NCI-H2107 (cell line): ENCODE measurements at places on chromosomes 16 and 17.
A peak's percentile ranks its signal among the peaks of the same experiment; 100 is the strongest.

DNA sequence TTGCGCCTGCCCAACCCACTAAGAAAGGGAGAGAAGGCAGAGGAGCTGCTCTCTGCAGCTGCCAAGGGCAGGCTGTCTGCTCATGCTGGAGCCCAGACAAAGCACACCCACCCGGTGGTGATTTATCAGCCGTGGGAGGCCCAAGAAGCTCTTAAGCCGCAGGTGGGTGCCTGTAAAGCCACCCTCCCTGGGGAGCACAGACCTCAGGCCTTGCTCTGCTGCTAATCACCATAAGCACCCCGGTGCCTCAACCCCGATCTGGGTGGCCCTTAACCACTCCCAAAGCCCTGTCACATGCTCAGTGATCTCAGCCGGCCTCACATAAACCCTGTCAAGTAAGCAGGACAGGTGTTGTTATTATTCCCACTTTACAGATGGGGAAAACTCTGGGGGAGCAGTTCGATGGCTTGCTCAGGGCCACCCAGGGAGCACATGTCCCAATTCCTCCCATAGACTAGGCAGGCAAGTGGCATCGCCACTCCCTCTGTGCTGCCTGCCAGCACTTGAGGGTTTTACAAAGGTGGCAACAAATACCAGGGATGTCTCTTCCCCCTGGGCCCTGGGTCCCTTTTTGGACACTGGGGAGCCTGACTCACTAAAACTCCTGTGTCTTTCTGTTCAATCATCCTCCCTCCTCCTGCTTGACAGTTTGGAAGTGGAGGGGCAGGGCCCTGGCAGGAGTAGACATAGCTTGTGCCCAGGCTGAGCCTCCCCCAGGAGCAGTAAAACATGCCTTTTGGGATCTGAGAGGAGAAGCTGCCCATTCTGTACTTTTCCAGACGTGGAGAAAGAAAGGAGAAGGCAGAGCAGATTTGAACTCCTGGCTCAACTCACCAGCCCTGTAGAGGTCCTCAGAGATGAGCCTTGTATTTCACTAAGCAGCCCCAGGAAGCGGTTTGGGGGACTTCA is 299.3 kb downstream of the SOX9 start:
- DNase-seq = peak; percentile 80

GRCh38 chr17:35244341-35245195 is 1.7 kb downstream of the SLFN5 start:
- no peak for DNase-seq

DNA sequence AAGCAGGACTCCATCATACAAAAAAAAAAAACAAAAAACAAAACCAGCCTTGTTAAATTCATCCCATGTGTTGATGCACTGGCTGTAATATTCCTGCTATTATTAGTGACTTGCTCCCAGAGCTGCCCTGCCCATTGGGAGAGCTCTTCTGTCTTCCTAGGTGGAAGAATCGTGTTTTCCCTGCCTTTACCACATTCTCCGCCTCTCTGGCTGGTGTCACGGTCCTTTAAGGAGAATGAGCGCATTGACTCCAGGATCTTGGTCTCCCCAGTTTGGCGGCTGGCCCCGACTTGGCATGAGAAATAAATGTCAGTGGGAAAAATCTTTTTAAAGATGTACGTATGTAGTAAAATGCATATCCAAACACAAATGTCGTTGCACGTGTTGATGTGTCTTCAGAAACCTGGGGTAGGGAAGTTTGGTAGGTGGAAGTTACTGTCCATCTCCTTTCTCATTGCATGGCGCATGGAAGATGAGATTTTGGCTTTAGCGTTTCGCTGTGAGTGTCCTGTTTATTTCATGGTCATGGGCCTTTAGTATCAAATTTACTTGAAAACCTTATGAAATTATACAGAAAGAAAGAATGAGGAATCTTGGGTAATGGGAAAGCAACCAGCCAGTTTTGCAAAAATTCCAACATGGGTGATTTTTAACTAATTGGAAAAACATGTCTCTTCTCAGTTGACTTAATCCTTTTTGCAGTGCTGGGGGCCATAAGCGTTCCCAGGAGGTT is 15.5 kb downstream of the RMI2 start:
- no peak for DNase-seq

GRCh38 chr17:77109764-77110359 is 30.9 kb upstream of the SEC14L1 start:
- DNase-seq = no peak

- DNase-seq = no peak
Observed at GRCh38 chr16:51148678-51149228, 2.3 kb downstream of the SALL1 start.

GRCh38 chr17:43356999-43357398 is 41.8 kb upstream of the ARL4D start:
- no peak for DNase-seq

DNA sequence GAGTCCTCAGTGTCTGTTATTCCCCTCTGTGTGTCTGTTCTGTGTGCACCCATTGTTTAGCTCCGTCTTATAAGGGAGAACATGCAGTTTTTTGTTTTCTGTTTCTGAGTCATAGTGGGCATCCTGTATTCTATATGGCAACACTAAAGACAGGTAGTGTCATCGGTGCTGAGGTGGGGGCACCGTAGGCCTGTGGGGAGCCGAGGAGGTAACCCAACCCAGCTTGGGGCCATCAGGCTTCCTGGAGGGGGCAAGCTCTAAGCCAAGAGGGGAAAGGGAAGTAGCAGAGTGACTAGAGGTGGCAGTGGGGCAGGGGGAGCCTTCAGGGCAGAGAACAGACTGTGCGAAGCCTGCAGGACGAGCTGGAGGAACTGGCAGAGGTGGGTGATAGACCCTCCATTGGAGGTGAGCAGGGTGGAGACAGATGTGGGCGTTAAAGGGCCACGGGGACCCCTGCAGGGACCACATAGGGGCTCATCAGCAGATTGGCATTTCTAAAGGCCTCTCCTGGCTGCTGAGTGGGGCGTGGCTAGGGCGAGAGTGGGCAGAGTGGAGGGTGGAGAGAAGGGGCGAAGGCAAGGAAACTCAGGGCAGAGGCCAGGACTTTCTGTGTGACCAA is 36.5 kb downstream of the CPNE2 start:
- no peak for DNase-seq

GRCh38 chr17:52105591-52105990 is 52.9 kb downstream of the CA10 start:
- DNase-seq = no peak

- DNase-seq = no peak
Observed at GRCh38 chr16:9138021-9138680, 46.7 kb downstream of the HAPSTR1 start.

- no peak for DNase-seq
Observed at GRCh38 chr17:73343739-73344454, 32.1 kb upstream of the CDC42EP4 start.

DNA sequence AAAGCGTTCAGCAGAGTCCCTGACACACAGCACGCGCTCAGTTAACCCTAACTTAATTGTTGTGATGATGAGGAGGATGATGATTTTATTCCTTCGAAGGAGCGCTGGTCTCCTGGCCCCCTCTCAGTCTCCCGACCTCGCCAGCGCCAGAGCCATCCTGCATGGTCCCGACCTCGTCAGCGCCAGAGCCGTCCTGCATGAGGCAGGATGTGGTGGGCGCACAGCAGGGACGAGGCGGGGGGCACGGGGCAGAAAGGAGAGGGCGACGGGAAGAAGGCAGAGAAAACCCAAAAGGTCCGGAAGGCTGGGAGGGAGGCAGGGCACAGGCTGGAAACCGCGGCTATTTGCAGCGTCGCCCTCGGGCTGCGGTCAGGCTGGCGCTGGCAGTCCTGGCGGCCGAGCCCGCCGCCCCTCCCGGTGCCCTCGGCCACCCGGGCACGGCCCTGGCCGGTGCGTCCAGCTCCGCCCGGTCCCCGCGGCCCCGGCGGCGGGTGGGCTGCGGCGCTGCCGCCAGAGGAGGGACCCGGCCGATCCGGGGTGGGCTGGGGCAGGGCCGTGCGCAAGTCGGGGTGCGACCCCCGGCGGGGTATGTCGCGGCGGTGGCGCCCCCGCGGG is 3.0 kb upstream of the TAC4 start:
- no peak for DNase-seq

DNA sequence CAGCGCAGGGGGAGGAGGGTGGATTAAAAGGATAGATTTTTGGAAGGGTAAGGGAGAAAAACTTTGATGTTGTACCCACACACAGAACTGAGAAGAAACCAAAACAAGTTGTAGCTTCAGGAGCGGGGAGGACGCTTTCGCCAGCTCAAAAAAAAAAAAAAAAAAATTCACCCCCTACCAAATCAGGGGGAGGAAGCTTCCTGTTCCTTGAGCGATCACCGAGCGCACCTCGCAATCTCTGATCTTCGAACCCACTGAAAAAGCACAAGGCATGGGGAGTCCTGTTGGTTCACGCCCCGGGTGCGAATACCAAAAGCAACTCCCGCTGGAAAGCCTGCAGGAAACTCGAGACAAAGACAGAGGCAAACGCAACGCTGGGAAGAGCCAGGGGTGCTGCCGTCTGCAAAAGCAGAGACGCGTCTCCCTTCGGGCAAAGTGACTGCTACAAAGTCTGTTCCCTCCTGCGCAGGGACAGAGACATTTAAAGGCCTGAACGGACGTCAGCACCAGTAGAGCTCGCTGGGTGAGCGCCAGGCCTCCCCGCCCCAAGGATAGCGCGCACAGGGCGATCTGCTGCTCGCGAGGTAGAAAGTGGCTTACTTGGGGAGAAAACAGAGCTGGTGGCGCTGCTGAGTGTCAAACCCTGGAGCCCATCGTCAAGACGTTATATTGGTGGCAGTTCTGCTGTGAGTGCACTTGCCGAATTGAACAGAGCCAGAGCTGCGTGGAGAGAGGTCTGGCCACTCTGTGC is 190.4 kb downstream of the USP22 start:
- DNase-seq = no peak

DNA sequence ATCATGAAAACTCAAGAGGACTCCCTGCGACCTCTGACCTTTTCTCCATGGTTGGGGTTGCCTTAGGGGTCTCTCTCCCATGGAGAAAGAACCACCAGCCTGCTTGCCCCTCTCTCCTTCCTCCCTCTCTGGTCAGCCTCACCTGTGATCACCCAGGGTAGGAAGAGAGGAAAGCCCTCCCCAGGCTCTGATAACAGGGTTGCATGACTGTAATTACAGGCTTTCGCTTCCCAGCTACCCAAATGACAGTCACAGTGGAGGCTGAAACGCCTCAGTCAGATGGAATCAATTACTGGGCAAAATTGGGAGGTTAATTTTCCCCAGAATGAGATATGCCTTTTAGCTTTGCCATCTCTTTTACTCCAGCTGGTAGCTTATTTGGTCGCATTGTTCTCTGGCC is 265.8 kb upstream of the SOX9 start:
- DNase-seq = no peak
